ENCODE measurements at places on chromosomes 7 and 10. TPM values are rescaled to one million over a fixed set of nuclear protein-coding genes. Genes with fewer than 3 reads are reported as not detected.

Gene WBP1L
- total RNA-seq = 30.2 TPM

Gene GIMAP2
- total RNA-seq = not detected

Gene RNF32
- 0.70 TPM for total RNA-seq

Gene PRLHR
- total RNA-seq = not detected

Gene SKIDA1
- 1.2 TPM for total RNA-seq

Gene MRPS17
- 25.5 TPM for total RNA-seq

Gene SEMA3D
- total RNA-seq = 0.09 TPM

Gene DGKI
- total RNA-seq = 0.43 TPM

Gene PROSER2
- 30.9 TPM for total RNA-seq

Gene TEX36
- not detected for total RNA-seq

Gene MPP7
- total RNA-seq = 0.09 TPM

Gene DNAJC30
- 10.1 TPM for total RNA-seq

Gene TMEM140
- total RNA-seq = 0.64 TPM

Gene BZW2
- 91.0 TPM for total RNA-seq

Gene TDRD1
- total RNA-seq = not detected

Gene ARHGEF5
- 2.9 TPM for total RNA-seq

Gene GIMAP5
- not detected for total RNA-seq

Gene ACSL5
- total RNA-seq = 0.30 TPM

Gene CYP3A4
- 0.05 TPM for total RNA-seq

Gene ATAD1
- 45.4 TPM for total RNA-seq

Gene ADAM12
- 4.9 TPM for total RNA-seq

Gene ITGA8
- total RNA-seq = 0.01 TPM

Gene AFAP1L2
- total RNA-seq = 20.6 TPM
